ENCODE measurements at places on chromosomes 6 and 20.
A peak's percentile ranks its signal among the peaks of the same experiment; 100 is the strongest.

DNA sequence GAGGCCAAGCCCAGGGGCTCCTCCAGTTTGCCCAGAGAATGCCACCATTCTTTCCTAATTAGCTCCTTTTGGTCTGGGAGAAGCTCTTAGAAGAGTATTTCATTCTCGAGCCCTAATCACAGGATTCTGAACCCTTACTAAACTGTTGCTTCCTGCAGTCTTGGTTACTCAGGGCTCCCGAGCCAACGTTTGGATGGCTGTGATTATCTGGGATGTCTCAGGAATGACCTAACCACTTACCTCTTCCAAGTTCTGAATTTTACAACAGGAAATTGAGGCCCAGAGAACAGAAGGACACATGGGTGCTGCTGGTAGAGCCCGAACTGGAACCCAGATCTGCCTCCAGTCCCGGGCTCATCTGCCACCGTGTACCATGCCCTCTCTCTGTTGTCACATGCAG, 22.2 kb upstream of the PNPLA1 start:
- DNase-seq, result peak; percentile 15

DNA sequence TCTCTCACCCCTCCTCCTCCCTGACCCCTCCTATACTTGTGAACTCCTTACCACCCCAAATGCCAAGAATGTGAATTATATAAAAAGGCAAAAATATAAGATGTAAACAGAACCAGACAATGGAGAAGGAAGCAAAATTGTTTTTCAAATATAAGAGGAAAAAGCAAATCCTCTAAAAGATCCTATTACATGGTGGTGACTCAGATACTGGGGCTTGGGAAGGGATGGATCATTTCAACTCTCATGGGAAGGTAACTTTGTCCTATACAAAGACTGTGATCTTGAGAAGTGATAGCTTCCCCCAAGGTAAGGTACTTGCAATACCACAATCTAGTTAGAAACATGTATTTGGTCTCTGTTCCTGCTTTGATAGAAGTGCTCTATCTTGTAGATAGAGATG, 24.6 kb upstream of the TNFRSF21 start:
- peak; percentile 36 for DNase-seq

DNA sequence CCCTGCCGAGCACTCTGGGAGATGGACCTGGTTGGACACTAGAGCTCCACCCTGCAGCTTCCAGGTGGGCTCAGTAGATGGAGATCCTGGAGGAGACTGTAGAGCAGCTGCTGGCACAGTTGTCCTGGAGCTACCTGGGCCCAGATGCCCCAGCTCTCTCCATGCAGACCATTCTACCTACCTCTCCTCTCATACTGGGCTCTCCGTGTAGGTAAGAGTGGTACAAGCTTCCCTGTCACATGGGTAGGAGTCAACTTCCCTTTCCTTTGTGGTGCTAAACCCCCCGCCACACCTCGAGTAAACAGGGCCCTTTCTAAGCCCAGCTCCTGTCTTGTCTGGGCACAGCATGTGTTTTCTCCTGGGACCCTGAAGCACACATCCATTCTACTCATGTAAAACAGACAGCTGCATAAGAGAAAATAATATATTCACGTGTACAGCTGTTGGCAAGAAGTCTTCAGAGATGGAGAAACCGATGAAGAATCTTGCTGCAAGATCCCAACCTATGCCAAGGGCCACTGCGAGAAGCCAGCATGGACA, 108.1 kb upstream of the DUSP22 start:
- DNase-seq, result no peak

- no peak for DNase-seq
Measured at GRCh38 chr20:9142809-9143208, 73.9 kb downstream of the PLCB4 start.

Data from HT1080 (cell line).